ENCODE measurements at places on chromosomes 11 and 22.

- DNase-seq: no peak
Observed at GRCh38 chr11:11611381-11611780, 10.4 kb downstream of the GALNT18 start.

GRCh38 chr11:64364911-64365310 lies 5.9 kb downstream of the RPS6KA4 start:
- DNase-seq: no peak

- no peak for DNase-seq
Observed at GRCh38 chr11:2122222-2122906, 16.8 kb downstream of the IGF2 start.

- no peak for DNase-seq
Observed at GRCh38 chr22:24208012-24208749, 26.9 kb downstream of the SUSD2 start.

GRCh38 chr22:25447067-25447685 lies 117.3 kb upstream of the GRK3 start:
- DNase-seq: no peak

- no peak for DNase-seq
Observed at GRCh38 chr22:39471381-39472141, 14.7 kb downstream of the MGAT3 start.

- no peak for DNase-seq
Observed at GRCh38 chr11:65489706-65490320, 9.0 kb upstream of the MALAT1 start.

GRCh38 chr22:20219667-20220628 lies 48.2 kb downstream of the RTN4R start:
- DNase-seq: no peak

GRCh38 chr11:1908618-1909017 lies 10.9 kb upstream of the TNNT3 start:
- no peak for DNase-seq

DNA sequence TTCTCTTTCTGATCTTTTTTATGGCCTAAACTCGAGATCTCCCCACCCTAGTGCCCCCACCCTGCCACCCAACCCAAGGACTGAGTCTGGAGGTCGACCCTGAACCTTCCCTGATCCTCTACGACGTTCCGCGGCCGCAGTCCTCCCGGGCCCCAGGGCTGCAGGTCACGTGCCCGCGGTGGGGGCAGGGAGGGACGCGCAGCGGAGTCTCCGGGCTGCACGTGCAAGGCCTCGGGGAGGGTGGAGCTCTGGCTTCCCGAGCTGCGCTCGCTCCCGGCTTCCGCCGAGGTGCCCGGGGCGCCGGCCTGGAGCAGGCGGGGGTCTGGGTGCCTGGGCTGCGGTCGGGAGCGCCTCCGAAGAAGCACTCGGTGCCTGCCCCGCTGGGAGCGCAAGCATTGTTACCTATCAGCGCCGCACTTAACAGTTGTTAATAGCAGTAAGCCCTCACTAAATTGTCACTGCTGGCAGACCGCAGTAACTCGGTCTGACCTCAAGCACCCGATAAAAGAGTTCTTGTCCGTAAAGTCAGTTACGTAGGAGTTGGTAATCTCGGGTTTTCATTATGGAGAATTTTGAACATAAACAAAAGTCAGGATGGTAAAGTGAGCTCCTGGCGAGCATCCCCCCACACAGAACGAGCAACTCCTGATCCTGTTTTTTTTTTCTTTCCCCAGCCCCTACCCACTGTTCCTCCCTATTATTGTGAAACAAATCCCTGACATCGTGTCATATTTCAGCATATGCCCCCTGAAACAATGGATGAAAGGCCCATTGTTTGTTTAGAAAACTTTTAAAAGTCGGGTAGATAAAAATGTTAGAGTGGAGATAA lies 69.7 kb upstream of the EP300 start:
- peak; percentile 73 for DNase-seq

DNA sequence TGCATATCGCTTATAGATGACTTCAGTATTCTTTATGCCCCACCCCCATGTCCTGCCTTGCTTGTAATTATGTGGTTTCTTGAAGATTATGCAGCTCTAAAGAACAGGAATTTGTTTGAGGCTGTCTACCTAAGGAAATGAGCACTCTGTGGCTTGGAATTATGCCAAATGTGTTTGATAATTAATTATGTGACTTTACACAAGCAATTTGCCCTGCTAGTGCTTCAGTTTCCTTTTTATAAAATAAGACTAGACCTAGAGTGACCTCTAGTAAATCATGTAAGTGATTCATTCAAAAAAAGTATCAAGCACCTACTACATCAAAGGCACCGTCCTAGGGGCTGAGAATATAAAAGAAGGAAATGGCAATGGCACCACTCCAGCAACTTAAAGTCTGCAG lies 491.5 kb upstream of the KIRREL3 start:
- DNase-seq: no peak

DNA sequence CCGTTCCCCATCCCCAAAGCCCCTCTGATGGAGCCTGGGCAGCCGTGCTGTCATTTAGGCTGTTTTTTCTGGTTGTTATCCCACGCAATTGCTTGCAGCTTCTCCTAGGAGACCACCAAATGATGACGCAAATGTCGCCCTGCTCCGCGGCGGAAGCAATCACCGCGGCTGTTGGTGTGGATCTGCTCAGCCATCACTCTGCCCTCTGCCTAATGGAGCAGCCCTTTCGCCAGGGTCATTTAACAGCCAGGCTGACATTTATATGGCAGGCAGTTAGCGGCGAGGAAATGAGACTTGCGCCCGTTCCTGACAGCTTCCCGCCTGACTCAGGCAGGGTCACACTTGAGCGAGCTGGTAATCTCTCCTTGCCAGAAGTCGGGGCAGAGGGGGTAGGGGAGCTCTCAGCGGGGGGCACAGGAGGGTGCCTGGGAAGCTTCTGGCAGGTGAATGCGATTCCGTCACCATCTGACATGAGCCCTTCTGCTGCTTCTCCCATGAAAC lies 97.9 kb upstream of the RTL6 start:
- DNase-seq: peak; percentile 70

DNA sequence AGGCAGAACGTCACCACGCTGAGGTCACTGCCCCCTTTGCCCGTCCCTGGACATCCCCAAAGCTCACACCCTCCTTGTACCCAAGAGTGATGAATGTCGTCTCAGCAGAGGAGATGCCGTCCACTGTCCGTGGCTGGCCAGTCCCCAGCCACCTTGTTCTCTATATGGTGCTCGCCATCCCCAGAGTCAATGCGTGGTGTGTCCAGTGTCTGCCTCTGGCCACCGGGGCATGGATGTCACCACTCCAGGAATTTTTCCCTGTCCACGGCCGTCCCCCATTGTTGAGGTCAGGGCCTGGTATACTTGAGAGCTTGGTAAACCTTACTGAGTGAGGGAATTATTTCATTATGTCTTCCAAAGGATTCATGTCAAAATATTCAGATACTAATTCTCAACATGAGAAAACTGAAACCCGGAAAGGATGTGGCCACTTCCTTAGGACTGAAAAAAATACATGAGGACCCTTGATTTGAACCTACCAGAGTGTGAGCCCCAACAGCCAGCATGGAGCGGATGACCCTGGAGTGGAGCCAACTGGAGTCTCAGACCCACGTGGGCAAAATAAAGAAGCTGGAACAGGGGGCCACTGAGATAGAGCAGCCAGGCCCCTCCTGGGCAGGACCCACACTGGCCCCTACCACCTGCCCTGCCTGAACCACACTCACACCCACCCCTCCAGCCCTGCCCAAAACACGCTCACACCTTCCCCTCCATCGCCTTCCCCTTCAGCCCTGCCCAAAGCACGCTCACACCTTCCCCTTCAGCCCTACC lies 376.4 kb downstream of the BRD1 start:
- no peak for DNase-seq

DNA sequence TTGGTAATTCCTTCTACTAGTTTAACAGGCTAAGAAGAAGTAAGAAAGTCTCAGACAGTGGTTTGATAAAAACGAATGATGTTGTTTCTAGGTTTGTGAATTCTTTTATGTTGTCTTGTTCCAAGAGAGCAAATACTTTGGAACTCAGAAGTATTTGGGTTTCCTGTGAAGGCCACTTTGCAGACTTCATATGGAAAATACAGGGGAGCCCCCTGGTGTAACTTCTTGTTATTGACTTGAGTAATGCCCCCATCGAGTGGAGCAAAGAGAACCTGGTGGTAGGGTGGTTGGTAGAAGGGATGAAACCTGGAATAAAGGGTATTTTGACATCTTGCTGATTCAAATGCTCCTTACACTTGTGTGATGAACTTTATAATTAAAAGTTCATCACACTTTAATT lies 40.0 kb upstream of the PTH start:
- DNase-seq: no peak

DNA sequence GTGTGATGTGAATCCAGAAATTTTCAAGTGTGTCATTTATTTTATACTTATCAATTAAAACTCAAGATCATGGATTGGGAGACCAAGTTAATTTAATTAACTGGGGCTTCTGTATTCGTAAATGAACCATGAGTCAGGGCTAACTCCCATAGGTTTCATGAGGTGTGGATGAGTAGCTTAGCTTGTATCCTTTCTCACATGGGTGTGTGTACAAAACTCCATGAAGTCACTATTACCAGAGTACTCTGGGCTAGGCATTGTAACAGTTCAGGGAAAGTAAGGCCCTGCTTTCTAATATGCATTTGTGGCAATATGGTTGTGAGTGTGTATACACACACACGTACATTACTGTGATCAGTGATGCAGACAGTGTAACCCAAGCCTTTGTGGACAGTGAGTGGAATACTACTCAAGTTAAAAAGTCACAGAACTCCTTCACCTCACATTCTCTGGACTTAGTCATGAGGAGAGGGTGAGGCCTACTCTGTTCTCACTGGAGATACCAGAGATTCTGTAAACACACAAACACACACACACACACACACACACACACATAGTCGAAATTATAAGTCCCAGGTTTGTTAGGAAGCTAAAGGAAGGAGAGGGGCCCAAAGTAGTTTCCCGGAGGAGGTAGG lies 3.5 kb downstream of the CNTF start:
- no peak for DNase-seq

- DNase-seq: no peak
Observed at GRCh38 chr11:64546600-64546999, 44.4 kb upstream of the SLC22A12 start.

GRCh38 chr11:92659793-92660192 lies 309.7 kb upstream of the MTNR1B start:
- no peak for DNase-seq

DNA sequence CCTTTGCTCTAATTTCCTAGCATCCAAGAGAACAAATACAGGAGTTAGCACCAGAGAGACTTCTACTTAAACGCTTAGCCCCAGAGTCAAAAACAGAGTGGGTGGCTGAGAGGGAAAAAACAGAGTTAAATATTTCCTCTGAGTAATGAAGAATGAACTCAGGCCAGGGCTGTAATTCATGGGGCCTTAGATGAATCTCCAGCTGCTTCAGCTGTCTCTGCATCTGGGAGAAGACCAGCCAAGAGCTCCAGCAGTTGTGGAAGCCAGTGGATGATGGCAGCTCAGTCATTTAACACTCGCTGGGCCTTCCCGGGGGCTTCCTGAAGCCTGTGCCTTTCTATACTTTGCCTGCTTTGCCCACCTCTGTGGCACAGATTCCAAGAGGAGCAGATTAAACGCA lies 5.7 kb upstream of the ADAMTS15 start:
- DNase-seq: peak; percentile 6

DNA sequence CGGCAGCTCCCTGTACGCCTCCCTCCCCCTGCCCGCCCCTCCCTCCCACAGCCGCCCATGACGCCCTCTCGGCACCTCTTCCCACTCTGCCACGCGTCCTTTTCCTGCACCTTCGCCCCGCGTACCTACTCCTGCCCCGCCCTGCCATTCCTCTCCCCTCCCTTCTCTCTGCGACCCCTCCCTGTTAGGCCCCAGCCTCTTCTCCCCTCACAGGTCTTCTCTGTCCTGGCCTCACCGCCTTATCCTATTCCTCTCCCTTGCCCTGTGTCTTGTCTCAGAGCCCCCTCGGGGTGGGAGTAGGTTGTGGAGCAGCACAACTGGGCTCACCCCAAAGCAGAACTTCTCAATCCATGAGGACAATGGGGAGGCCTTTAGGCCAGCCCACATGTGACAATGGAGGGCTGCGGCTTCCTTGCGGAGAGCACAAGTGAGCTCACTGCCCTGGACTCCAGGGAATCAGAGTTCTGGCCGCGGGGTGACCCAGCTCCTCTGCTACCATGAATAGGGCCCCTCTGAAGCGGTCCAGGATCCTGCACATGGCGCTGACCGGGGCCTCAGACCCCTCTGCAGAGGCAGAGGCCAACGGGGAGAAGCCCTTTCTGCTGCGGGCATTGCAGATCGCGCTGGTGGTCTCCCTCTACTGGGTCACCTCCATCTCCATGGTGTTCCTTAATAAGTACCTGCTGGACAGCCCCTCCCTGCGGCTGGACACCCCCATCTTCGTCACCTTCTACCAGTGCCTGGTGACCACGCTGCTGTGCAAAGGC lies 539 bp downstream of the SLC35C1 start:
- no peak for DNase-seq

DNA sequence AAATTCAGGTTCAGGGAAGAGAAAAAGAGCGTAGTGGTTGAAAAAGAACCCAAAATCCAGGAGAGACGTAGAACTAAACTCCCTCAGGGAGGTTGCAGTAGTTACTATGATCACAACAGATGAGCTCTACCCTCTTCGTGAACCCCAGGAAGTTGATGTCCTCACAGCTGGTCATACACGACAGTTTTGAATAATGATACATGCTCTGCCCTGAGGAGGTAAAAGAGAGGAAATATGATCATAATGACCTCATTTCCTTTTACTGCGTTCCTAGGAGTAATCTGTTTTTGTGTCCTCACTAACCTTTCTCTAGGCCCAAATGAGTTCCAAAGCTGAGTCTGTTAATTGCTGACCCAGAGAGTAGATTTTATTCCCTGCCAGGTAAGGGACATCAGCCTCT lies 1.3 kb downstream of the PATE2 start:
- no peak for DNase-seq

- DNase-seq: no peak
Observed at GRCh38 chr22:40330086-40330485, 16.2 kb upstream of the ADSL start.

- no peak for DNase-seq
Observed at GRCh38 chr11:4960877-4961276, 5.4 kb upstream of the OR51A2 start.

DNA sequence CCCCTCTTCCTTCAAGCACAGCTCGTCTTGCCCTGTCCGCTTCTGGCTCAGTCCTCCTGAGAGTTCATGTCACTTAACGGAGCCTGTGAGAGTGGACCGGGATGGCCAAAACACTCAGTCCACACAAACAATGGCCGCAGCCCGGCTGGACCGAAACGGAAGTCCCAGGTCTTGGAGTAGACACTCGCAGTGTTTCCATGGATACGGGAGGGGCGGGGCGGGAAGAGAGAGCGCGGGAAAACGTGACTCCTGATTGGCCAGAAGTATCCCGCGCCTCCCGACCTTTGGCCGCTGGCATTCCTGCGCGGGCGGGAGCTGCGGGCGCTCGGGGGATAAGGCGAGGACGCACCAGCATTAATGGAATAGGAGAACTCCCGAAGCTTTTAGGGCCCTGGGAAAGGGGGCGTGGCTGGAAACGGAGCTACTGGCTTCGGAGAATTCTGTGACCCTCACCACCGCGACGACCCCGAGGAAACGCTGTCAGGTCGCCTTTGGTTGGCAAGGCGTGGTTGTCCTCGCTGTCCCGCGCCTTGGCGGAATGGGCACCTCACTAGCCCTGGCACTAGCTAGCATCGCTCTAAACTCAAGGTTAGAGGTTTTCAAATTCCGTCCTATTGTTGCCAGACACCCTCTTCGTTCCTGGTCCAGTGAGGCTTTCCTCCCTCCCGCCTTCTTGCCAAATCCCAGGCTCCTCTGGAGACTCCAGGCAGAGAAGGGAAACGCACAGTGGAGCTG lies at the start of the genes NLRP14 and ZNF214:
Gene NLRP14, plus strand, starts transcription at position 297 of the 735 bp plus-strand sequence. CDS start 18,108 bp downstream, outside the sequence.
Gene ZNF214, minus strand, starts transcription at position 164 of the 735 bp plus-strand sequence. CDS start 17,511 bp downstream, outside the sequence.
- DNase-seq: peak; percentile 77

Measured in posterior cingulate gyrus (tissue), 11 donors.